ENCODE measurements at places on chromosomes 11 and 22. TPM values are rescaled to one million over a fixed set of nuclear protein-coding genes. Genes with fewer than 3 reads are reported as not detected.
A peak's percentile ranks its signal among the peaks of the same experiment; 100 is the strongest.

- ATAC-seq, result no peak
Measured at GRCh38 chr11:75938543-75938942, 123.5 kb downstream of the UVRAG start.

DNA sequence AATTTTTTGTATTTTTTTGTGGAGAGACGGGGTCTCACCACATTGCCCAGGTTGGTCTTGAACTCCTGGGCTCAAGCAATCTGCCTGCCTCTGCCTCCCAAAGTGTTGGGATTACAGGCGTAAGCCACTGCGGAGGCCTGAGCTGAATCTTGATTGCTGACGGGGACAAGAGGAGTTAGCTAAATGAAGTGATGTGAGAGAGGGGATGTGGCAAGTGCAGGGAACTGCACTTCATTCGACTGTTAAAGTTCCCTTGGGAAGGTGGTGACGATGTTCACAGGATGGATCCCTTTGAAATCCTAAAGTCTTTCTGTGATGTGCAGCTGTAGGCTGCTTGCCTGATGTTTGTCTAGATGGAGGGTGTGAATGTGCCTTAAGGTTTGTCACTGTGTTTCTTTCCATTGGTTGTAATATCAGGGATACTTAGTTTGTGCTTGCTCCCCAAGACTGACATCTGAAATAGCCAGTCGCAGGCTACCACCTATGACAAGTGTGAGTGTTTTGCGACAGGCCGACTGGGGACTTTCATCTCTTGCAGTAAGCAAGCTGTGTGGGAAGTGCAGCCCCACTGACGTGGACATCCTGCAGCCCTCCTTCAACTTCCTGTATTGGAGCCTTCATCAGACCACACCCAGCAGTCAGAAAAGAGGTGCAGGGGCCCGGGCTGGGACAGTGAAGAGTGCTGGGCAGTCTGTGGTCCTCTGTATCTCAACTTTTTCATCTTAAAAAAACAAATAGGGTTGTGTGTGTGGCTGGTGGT lies 19.6 kb upstream of the CCDC134 start:
- peak; percentile 68 for ATAC-seq

Gene GRK3
- 4.8 TPM for total RNA-seq

Gene NAV2
- total RNA-seq, result 40.8 TPM

Gene SLC6A5
- total RNA-seq, result not detected

Measured in gastroesophageal sphincter (tissue), 4 donors.